Activated T-cell treated with anti-CD3 and anti-CD28 coated beads, Interleukin-2, amount 50 U/mL, for 24 hours (primary cell): ENCODE measurements at places on chromosomes 6 and 20.

DNA sequence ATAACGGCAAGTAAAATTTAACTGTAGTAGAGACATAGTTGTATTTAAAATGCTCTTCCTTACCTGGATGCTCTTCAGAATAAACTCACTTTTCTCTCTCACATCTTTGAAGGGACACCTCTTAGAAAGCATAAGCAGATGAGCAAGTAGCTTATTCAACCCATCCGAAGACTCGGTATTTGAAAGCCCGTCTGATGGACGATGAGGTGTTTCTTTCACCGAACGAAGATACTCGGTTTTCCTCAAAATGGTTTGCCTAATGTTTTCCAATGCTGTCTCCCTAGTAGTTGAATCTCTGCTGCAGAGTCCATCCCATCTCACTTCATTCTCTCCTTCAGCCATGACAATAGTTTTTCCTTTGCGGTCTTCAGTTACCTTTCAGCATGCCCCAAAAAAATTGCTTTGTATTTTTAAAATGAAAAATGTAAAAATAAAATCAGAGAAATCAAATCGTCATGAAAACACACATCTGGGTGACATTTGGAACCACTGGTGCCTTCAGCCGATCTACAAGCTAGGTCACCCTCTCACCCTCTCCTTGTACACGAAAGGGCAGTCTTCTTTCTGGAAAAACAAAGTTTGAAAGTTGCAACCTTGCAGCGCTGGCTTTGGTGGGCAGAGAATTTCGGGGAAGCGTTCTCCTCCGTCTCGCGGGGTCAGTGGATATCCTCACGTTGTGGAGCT, 772 bp downstream of the SESN1 start:
- no peak for DNase-seq

DNA sequence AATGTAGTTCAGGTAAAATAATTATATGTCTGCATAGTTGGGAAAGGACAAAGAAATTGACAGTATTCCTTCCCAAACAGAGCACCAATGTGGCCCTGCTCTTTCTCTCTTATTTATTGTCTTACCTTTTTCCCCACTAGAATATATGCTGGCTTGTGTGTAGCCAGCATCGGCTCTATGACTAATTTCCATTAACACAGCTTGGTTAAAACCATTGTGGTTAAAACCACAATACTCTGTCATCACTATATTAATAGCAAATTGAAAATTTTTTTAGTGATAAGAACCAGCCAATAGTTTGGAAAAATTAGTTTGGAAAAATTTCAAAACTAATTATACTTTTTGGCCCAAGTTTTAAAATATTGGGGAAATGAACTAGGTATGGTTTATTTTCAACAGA, 535.1 kb downstream of the UTRN start:
- no peak for DNase-seq

DNA sequence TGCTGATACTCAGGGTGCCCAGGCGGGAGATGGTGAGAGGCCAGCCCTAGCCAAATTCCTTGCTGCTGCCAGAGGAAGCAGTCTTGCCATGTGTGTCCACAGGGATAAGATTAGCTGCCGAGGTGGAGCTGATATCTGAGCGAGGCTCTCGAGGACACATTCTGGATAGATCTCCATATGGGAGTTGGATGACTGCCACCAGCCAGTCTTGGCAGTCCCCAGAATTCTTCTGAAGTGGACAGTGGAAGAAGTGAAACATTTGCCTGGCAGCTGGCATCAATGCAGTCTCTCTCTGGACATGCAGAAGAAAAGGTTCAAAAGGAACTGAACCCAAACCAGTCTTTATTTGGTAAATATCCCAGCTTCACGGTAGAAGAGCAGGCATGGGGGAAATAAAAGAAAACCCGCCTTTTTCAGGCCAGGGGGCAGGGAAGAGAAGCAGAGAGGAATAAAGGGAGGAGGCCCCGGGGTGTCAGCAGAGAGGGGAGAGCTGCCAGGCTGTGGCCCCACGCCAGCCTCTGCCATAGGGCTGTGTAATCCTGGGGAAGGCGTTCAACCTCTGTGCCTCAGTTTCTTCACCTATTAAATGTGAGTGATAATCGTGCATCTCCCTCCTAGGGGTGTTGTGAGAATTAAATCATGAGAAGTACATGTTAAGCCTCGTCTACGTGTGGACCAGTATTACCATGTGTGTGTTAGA, 3.7 kb upstream of the FUCA2 start:
- DNase-seq: no peak

DNA sequence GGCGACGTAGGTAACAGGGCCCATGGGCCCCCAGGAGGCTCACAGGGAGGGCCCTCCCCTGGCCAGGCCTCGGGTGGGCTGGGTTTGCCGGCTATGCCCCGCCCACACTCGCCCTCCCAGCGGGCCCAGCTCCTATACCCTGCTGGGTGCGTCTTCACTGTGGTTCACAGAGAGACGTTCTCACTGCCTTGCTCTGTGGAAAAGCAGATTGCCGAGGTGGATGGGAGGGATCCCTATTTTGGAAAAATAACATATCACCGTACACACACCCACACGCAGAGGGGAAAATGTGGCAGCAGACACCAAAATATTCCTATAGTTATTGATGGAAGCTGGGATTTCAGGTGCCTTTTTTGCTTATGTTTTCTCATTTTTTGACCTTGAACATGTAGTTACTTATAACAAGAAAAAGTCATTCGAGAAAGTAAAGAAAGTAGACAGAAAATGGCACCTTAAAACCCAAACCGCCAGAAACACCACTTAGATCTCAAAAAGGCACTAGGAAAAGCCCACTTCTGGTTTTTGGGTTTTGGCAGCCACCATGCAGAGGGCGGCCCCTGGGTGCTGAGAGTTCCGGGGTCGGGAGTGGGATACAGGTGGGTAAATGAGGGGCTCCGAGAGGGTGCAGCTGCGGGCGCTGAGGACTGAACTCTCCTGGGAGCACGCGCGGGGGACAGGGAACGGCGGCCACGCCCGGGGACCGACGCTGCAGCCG, 49.4 kb downstream of the TMEM242 start:
- DNase-seq: peak; percentile 78

GRCh38 chr20:8862092-8862491, 206.8 kb upstream of the PLCB4 start:
- DNase-seq: no peak

DNA sequence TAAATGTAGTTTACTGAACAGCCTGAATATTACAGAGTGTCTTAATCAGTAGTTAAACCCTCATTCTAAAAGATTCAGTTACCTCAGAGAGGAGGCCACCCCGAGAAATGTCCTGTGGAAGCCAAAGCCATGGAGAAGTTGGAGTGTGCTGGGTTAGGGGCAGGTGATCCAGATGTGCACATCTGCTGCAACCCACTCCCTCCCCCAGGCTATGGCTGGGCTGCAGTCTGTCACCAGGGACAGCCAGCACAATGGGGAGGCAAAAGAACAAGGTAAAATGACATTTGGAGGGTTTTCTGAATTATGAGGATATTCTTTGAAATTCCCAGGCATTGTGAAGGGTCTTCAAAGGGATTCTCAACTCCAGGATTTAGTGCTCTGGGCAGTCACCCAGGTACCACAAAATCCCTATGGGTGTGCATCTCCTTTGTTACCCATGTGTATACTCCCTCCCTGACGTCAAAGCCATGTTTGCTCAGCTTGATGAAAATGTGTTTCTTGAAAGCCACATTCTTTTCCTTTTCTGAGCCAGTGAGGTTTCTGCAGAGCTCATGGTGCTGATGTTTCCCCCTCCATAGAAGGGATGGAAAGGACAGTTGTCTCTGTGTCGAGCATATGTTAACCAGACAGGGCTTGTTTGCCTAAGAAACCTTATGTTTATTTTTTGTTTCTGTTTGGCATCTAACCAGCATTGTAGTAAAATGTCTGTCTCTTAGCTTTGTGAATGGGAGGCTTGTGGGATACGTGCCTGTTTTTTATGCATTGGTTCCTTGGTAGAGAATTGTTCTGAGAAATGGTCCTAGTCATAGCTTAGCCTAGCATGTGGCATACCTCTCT, 212.3 kb upstream of the TBX18 start:
- no peak for DNase-seq

DNA sequence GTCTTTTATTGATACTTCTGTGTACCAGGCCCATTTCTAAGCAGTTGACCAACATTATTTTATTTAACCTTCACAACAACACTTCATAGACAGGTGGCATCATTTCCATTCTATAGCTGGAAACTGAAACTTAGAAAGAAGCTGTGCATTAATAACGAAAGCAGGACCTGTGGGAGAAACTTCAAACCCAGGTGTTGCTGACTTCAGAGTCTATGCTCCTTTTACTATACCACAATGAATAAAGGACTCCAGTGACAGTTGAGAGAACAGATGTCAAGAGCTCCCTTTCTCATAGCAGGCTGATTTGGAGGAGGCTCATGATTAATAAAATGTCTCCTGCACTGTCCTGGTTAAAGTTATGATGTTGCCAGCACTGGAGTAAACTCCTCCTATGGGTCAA, 56.6 kb upstream of the POU3F2 start:
- DNase-seq: no peak

DNA sequence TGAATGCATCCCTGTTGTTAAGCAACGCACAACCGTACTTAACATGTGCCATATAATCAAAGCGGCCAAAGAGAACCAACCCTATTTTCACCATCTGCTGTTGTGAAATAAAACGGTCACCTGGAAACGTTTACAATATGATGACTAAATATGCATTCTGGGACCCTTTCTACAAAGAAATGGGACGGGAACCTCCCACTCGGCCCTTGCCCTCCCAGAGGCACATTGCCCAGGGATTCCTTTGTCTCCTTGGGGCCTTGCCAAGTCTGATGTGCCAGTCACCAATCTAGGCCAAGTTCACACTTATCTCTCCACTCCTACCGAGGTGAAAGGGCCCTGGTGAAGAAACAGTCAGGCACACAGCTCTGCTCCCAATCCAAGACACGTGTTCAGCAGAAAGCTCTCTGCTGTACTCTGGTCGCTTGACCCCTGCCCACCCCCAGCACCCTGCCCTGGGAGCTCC, 427.4 kb upstream of the JARID2 start:
- no peak for DNase-seq

GRCh38 chr20:16695628-16696027, 34.2 kb upstream of the SNRPB2 start:
- no peak for DNase-seq
